Uterine smooth muscle cell (primary cell): ENCODE measurements at places on chromosomes 2 and 18. TPM values are rescaled to one million over a fixed set of nuclear protein-coding genes. Genes with fewer than 3 reads are reported as not detected.

LIMS3 gene
- 13.9 and 14.7 TPM in 2 replicates for total RNA-seq

DLX1 gene
- 0.11 TPM in 1 of 2 replicates, not detected in the other for total RNA-seq

HNMT gene
- 35.9 and 61.4 TPM in 2 replicates for total RNA-seq

C2orf92 gene
- 2.0 and 2.5 TPM in 2 replicates for total RNA-seq

CCL20 gene
- not detected in 2 replicates for total RNA-seq

CKAP2L gene
- 3.9 and 15.8 TPM in 2 replicates for total RNA-seq

ZNF521 gene
- total RNA-seq = 33.6 and 36.4 TPM in 2 replicates

SERPINB11 gene
- total RNA-seq = not detected in 2 replicates

KCNE4 gene
- 12.6 and 13.9 TPM in 2 replicates for total RNA-seq

LYPD6B gene
- not detected in 2 replicates for total RNA-seq

EMILIN2 gene
- 8.4 and 17.9 TPM in 2 replicates for total RNA-seq

CYS1 gene
- 0.33 and 1.5 TPM in 2 replicates for total RNA-seq

DPYSL5 gene
- not detected in 2 replicates for total RNA-seq

NR4A2 gene
- total RNA-seq = 0.11 and 0.25 TPM in 2 replicates

NOL4 gene
- not detected in 2 replicates for total RNA-seq

SANBR gene
- total RNA-seq = 10.1 and 11.7 TPM in 2 replicates

HOXD13 gene
- total RNA-seq = 7.5 and 7.7 TPM in 2 replicates

TCF23 gene
- total RNA-seq = not detected in 2 replicates

NPAS2 gene
- total RNA-seq = 7.2 and 14.4 TPM in 2 replicates

OXER1 gene
- 0.12 TPM in 1 of 2 replicates, not detected in the other for total RNA-seq

C18orf54 gene
- total RNA-seq = 4.5 and 10.2 TPM in 2 replicates

GALNT13 gene
- 0.87 and 2.2 TPM in 2 replicates for total RNA-seq

GALNT14 gene
- total RNA-seq = 0.33 and 1.2 TPM in 2 replicates
